ENCODE measurements at places on chromosomes 2 and 18.
A peak's percentile ranks its signal among the peaks of the same experiment; 100 is the strongest.

GRCh38 chr2:163175294-163175693 is 336.7 kb upstream of the KCNH7 start:
- DNase-seq = no peak

DNA sequence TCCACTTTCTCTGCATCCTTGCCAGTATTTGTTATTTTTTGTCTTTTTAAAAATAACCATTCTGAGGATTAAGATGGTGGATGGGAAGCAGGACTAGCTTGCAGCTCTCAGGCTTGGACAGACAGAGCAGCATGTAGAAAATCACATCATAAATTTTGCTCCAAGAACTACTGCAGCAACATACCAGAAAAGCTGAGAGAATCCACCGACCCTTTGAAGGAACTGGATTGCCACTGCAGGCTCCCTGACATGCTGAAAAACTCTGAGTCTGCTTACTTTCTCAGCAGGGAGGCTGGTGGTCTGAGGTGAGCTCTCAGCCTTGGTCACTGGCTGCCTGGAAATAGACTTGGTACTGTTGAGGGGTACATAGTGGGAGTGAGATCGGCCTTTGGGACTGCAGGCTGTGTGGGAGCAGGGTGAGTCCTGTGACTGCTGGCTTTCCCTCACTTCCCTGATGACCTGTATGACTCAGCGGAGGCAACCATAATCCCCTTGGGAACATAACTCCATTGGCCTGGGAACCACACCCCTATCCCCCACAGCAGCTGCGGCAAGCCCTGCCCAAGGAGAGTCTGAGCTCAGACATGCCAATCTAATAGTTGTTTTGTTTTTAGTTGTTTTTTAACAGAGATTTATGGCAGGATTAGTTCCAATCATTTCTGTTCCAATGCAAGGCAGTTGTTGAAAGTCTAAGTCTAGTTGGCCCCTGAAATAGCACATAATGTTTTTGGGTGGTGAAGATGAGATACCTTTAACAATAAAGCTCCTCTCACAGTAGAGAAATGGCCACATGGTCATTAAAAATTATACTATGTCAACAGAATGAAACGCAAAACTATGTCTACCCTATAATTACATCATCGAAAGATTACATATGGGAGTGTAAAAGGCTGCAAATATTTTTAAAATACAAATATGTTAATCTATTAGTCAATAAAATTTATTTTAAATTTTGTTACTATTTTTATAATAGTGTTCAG is 414.2 kb upstream of the CHAC2 start:
- DNase-seq = no peak

- no peak for DNase-seq
Measured at GRCh38 chr2:74458938-74459363, 713 bp downstream of the WBP1 start.

GRCh38 chr2:239114616-239115265 is 266.9 kb downstream of the TWIST2 start:
- no peak for DNase-seq

DNA sequence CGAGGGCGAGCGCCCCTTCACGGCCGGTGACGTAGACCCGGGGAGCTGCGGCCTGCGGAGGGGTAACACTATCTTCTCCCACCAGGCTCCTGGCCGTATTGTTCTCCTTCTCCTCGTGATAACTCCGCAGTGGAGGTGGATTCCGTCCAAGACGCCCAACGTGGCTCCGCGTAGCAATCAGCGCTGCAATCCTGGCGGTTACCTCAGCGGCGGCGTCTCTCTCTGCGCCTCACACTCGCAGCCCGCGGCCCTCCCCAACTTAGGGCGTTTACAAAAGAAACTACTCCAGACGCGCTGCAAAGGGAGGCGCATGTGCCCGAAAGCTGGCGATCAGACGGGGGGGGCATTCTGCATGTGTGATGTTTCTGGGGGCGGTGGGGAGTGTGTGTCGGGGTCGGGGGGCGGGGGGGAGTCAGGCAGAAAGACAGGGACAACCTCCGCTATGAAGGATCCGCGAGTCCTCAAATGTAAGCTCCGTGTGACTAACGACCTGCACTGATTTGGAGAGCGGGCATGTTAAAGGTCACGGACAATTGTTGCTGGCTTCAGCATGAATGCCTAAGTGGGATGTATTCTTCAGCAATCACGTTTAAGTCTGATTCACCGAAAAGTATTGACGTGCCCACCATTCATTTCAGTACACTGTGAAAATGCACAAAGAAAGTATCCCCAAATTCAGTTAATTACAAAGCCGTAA is 1.3 kb upstream of the ZNF516 start:
- peak; percentile 57 for DNase-seq

DNA sequence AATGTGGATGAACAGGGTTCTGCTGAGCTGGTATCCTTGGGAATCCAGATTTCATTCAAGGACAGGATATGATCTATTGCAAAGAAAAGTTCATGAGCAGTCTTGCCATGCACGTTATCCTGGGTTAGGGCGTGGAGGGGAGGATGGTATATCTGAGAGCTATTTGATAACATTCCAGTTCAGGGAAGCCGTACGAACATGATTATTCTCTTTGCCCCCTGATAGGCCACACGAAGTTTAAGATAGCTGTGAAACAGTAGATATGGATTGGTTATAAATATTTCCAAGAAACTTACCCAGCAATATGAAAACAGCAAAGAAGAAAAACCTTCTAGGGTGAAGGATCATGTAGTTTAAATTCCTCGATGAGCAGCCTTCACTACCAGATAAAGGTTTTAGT is 171.9 kb downstream of the LTBP1 start:
- no peak for DNase-seq

- DNase-seq = no peak
Measured at GRCh38 chr2:200351815-200352214, 45.3 kb downstream of the SPATS2L start.

- no peak for DNase-seq
Measured at GRCh38 chr18:42137693-42138375, 182.8 kb downstream of the PIK3C3 start.

DNA sequence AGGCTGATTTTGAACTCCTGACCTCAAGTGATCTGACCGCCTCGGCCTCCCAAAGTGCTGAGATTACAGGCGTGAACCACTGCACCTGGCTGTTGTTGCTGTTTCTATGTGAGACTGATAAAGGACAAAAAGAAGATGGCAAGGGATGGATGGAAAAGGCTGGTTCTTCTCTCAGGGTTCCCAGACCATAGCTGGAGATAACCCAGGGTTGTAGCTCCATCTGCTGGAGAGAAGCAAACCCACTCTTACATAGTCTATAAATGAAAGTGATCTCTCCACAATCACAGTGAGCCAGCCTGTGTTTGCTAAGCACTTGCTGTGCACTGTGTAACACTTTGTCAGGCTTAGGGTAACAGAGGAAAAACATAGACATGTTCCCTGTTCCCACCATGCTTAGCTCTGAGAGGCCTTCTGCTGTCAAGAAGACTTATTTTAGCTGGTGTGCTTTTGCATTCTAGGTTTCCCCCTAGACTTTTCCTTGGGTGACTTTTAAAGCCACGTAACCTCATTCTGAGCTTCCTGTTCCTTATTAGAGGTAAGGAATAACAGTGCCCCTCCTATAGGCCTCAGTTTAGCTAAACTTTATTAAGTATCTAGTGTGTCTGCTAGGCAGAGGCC is 49.7 kb downstream of the LIMS1 start:
- DNase-seq = peak; percentile 71

DNA sequence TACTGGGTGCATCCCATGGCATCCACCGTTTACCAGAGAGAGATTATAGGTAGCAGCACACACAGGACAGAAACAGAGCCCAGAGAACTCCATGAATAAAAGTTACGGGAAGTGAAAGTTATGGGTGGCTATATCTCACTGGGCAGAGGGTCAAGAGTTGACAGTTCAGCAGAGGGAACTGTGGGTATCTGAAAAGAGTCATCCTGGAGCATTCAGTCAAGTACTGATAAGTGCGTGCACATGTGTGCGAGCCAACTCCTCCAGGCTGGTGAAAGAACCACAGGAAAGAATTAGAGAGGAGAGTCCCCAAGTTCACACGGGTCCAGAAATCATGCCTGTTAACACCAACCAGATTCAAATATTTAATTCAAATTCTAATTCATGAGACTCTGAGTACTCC is 1588.2 kb downstream of the LRP1B start:
- DNase-seq = no peak

DNA sequence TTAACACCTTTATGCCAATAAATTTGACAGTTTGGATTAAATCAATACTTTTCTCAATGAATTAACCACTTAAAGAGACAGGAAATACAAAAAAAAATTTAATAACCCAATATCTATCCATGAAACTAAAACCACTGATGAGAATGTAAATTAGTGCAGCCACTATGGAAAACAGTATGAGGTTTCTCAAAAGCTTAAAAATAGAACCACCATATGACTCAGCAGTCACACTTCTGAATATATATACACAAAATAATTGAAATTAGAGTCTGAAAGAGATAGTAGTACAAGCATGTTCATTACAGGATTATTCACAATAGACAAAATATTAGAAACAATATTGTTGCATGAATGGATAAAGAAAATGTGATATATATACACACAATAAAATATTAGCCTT is 382.1 kb upstream of the SETBP1 start:
- no peak for DNase-seq

DNA sequence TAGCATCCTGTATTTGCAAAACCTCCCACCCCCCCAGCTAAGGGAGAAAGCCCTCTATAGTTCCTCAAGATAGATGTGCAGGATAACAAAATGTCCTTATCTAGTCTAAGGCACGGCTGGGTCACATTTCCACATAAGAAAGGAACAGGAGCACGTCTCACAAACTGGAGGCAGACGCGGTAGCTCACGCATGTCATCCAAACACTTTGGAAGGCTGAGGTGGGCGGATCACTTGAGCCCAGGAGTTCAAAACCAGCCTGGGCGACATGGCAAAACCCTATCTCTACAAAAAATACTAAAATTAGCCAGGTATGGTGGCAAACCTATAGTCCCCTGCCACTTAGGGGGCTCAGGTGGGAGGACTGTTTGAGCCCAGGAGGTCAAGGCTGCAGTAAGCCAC is 9.3 kb downstream of the SF3B1 start:
- no peak for DNase-seq
